Adrenal gland (tissue), 19 donors: ENCODE measurements at places on chromosomes 1 and 21. TPM values are rescaled to one million over a fixed set of nuclear protein-coding genes. Genes with fewer than 3 reads are reported as not detected.

- DNase-seq, result no peak
Measured at GRCh38 chr21:33240404-33240803, 10.7 kb downstream of the IFNAR2 start.

DNA sequence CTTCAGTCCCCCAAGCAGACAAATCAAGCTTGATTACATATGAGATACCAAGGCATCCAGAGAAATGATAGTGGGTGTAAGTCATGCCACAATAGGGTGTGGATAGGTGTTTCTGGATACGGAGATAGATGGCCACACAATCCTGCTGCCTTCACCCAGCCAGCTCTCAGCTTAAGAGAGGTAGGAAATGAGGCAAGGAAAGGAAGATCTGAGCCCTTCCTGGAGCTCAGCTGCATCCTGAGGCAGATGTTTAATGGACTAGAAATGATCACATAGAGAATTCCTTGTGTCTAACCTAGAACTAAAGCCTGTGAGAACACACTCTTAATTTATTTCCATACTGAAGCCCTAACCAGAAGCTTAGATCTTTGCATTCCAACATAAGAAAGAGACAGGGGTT lies 210.3 kb downstream of the ST6GALNAC3 start:
- DNase-seq, result no peak

The DISP1 gene
- polyA plus RNA-seq, result 6.8 TPM

DNA sequence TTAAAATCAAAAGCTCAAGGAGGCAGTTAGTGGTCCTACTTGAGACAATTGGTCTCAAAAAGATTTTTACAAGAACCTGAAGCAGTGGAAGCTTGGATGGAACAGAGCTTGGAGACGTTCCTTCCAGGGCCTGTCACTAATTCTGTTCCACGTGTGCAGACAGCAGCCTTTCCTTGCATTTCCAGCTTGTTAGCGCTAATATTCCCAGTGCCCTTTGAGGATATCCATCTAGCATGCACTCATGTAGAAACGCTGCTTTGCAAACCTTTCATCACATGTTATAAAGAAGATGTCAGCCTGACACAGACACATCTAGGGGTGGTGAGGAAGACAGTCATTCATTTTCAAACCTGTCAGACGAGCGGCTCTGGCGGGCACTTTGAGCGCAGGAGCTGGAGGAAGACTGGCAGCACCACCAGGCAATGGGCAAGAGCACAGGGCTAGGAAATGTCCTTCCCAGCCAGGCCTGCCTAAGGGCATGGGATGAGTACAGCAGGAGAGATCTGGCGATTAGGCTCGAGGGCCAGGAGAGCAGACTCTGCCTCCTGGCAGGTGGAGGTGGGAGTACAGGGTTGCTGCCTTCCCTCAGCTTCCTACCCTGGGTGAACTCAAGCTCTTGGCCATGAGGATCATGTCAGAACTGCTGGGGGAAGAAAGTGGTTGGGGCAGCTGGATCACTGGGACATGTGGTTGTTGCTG lies 55.5 kb downstream of the CASQ2 start:
- DNase-seq, result no peak

The HFM1 gene
- 1.9 TPM for polyA plus RNA-seq

DNA sequence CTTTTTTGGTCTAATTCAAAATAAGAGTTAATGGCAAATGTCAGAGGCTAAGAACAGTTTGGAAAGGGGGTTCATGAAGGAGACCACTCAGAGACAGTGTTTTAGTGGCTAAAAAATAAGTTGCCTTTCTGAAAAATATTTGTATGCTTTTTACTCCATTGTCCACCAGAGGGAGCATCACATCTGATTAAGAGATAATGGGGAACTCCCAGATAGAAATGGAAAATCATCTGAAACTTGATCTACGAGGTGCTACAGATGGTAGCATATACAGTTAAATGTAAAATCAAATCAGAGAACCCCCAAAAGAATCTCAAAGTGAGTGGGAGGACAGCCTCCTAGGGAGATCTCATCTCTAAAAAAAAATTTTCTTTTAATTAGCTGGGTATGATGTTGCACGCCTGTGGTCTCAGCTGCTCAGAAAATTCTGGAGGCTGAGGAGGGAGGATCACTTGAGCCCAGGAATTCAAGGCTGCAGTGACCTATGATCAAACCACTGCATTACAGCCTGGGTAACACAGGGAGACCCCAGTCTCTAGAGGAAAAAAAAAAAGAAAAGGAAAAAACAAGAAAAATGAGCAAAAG lies 9.7 kb downstream of the SMYD3 start:
- no peak for DNase-seq

The TLR5 gene
- polyA plus RNA-seq, result 5.4 TPM

- DNase-seq, result no peak
Measured at GRCh38 chr1:98453066-98453465, 208.5 kb upstream of the SNX7 start.

DNA sequence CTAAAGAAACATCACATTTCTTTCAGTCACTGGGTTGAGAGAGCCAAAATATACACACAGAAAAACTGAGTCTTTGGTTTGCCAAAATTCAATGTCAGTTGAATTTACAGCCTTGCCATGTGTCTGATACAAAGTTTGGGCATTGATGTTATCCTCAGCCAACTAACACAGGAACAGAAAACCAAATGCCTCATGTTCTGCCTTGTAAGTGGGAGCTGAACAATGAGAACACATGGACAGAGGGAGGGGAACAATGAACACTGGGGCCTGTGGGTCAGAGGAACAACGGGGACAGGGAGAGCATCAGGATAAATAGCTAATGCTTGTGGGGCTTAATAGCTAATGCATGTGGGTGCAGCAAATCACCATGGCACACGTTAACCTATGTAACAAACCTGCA lies 39.6 kb upstream of the C21orf91 start:
- no peak for DNase-seq

- no peak for DNase-seq
Measured at GRCh38 chr1:200866116-200866515, 6.7 kb upstream of the GPR25 start.

GRCh38 chr1:184112176-184112948 lies 60.8 kb downstream of the TSEN15 start:
- DNase-seq, result no peak

The LCE3D gene
- not detected for polyA plus RNA-seq

DNA sequence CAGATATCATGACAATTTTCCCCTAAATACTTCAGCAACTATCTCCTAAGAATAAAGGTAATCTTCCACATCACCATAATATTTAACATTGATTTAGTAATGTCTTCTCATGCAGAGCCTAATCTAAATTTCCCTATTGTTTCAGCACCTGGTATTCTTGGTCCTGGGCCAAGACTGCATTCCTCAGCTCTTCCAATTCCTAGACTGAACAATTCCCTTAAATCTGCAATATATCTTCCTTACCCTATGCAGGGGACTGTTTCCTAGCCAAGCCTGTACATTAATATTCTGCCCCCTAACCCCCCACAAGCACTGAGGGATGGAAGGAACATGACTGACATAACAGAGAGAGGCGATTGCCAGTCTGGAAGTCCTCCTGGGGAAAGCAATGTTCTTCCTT lies 28.7 kb upstream of the DISP1 start:
- no peak for DNase-seq

DNA sequence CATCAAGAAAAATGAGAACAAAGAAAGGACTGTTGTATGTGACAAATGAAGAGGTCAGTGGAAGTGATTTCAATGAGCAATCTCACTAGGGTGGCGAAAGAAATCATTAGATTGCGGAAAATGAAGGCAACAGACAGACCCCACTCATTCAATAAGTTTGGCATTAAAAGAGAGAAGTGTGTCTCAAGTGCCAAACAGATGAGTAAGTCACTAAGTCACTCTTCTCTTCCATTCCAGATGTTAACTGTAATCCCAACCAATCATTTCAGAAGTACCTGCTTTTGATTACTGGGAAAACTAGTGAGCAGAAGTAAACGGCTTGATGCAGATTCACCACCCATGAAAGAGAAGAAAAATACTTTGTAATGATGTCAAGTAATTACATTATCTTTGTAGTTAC lies 144.3 kb upstream of the PRMT6 start:
- no peak for DNase-seq

The ADAM30 gene
- not detected for polyA plus RNA-seq

DNA sequence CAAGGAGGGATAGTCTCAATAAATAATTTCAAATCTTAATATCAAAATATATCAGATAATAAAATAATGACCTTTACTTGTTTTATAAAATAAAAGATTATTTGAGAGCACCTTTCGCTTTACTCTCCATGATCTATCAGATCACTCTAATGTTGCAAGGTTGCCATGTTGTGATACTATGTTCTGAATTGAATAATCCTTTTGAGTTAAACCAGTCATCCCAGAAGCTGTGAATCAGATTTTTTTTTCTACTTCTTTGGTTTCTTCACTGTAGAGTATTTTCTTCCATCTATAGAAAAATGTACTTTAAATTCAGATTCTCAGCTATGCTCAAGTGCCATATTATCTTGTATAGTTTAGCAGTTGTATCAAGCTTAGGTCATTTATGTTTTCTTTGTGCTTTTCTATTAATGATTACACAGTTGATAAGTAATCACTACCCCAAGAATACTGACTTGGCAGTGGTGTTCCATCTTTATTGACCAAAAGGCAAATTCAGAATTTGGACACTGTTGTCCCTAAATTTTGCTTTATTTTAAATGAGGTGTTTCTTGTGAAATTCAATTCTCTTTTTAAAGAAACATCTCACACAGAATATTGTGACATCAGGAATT lies 32.9 kb downstream of the BRDT start:
- DNase-seq, result no peak

The EFNA3 gene
- 2.8 TPM for polyA plus RNA-seq

The MYBPH gene
- 0.64 TPM for polyA plus RNA-seq

GRCh38 chr1:111424281-111424680 lies 3.3 kb downstream of the OVGP1 start:
- no peak for DNase-seq

- DNase-seq, result no peak
Measured at GRCh38 chr1:234913771-234914170, 214.9 kb downstream of the TOMM20 start.

- no peak for DNase-seq
Measured at GRCh38 chr1:33661811-33662454, 189.5 kb downstream of the ZSCAN20 start.

The TXLNA gene
- polyA plus RNA-seq, result 14.9 TPM

The RUNX1 gene
- polyA plus RNA-seq, result 3.9 TPM

DNA sequence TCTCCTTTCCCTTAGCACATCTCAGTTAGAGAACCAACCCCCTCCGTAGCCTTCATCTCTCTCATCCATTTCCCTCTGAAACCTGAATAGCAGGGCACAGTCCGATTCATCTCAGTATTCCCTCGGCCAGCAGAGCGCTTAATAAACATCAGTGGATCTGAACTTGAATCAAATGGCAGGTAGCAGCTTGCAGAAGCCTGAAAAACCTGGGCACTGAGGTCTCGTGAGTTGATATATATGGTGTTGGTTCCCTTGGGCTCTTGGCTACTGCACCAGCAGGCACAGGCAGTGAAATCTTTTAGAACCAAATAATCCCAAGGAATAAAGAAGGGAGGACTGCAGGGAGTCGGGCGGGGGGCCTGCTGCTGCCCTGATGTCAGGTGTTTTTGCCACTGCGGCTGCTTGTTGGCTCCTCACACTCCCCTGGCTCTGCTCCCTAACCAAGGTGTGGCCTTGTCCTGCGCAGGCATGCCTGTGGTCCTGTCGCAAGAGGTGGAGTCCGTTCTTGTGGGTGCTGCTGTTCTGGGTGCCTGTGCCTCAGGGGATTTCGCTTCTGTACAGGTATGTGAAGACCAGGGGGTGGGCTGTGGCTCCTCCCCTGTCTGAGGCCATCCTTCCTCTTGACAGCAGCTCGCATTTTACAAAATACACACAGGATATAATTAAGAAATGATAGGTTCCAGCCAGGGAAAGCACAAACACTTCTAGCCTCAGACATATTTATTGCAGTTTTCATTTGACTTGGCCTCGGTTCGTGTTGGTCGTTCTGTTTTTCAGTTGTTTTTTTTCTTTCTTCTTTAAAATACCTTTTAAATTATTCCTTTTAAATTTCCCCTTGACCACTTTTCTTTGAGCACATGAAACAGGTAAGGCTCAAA lies 140.9 kb upstream of the HOOK1 start:
- DNase-seq, result no peak
